ENCODE measurements at places on chromosomes 5 and 9.

DNA sequence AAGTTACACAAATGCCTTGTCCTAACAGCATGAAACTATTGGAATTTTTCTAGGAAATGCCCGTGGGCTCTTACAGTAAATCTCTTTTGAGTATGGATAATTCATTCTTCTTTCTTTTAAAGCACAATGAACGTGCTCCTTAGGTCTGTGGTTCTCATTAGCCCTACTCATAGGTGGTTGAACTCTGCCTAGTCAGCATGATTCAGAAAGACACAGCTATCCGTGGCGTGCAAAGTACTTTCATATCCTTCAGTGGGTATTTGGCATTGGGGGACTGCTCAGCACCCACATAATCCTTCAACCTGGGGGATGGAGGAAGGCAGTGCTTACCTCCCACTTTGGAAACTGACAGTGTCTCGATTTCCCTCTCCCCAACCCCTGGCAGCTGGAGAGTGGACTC is 462.0 kb upstream of the CLINT1 start:
- no peak for DNase-seq

- no peak for DNase-seq
These were observed 171.2 kb upstream of the DMAC1 start for GRCh38 chr9:7970681-7971330.

DNA sequence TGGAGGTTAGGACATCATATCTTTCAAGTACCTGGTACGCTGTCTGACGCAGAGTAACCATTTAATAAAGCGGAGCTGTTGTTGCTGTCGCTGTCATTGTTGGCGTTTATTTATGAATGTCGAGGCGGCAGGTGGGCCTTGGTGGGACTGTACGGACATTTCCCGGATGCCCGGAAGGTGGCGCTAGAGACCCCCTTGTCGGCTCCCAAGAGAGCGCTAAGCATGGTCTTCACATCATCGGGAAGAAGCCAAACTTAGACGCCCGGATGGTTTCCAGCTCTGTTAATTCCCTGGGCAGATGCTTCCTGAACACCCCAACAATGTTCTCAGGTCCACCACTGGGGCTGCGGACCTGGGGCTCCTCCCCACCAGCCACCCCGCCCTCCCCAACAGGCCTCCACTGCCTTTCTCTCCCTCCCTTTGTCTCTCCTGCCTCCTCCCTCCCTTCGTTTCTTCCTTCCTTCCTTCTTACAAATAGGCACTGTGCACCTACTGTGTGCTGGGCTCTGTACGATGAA is 54.1 kb downstream of the DUSP1 start:
- DNase-seq: peak; percentile 79

DNA sequence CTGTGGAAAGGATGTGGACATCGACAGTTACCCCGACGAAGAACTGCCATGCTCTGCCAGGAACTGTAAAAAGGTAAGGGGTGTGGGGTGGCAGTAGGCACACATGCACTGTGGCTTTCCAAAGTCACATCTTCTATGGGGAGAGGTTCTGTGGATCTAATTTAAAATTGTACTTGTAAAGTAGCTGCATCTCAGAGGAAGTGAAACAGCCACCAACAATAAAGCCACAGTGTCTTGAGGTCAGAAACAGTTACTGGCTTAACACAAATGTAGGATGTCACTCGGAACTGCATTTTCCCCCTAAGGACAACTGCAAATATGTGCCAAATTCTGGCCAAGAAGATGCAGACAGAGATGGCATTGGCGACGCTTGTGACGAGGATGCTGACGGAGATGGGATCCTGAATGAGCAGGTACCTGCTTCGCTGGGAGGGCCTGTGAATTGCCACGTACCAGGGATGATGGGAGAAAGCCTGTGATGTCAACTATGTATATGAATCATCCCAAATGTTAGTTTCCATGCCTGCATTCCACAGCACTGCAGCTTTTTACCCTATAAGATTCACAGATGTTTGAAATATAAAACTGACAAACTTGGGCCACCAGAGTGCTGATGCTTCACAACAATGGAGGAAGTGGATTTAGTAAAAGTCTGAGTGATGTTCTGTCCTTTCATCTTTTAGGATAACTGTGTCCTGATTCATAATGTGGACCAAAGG is 35.3 kb downstream of the THBS4 start:
- no peak for DNase-seq

- no peak for DNase-seq
These were observed 150.9 kb downstream of the ISOC1 start for GRCh38 chr5:129245489-129245888.

- no peak for DNase-seq
These were observed 73.2 kb downstream of the WDR41 start for GRCh38 chr5:77418601-77419581.

- DNase-seq: no peak
These were observed 82.1 kb downstream of the DPYSL3 start for GRCh38 chr5:147427521-147428401.

Data from stimulated activated naive CD8-positive, alpha-beta T cell treated with anti-CD3 and anti-CD28 coated beads, Interleukin-15, amount 100 ng/mL, for 72 hours (primary cell).